ENCODE measurements at places on chromosomes 6 and 20. TPM values are rescaled to one million over a fixed set of nuclear protein-coding genes. Genes with fewer than 3 reads are reported as not detected.

GRCh38 chr6:168834801-168835200 lies 393.8 kb downstream of the SMOC2 start:
- DNase-seq: no peak

DNA sequence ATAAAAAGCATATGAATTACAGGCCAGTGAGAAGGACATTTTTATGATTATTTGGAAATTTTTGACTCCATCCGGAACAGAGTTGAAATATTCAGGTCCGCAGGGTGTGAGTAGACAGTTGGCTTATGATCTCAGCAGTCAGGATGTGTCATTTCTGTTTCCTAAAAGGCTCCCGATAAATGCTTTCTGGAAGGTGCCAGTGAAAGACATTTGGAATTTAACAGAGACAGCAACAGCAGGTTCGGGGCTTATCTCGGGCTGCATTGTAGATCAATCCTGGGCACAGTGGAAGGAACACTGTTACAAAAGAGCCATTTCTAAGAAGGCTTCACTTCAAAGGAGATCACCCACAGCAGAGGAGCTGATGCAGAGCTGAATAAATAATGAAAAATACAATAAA lies 934.4 kb downstream of the KIF16B start:
- DNase-seq: no peak

The HFE gene
- 7.4 TPM for total RNA-seq

DNA sequence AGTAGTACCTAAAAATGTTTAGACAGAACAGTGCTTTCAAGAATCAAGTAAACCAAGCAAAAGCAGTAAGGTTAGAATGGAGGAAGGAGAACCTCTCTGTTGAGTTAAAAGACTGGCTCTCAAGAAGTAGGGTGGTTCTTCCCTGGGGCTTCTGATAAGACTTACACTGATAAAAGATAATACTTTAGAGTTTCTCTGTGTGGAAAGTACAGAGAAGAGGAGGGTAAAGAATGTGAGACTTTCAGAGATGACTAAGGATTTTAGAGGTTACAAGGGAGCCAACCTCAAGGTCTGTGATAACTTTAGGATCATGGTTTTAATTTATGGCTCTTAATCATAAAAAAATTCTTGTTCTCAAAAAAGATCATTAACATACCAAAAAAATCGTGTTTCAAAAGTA lies 30.9 kb upstream of the ALDH8A1 start:
- peak; percentile 9 for DNase-seq

- peak; percentile 25 for DNase-seq
Measured at GRCh38 chr6:56499095-56499494, 143.6 kb downstream of the DST start.

DNA sequence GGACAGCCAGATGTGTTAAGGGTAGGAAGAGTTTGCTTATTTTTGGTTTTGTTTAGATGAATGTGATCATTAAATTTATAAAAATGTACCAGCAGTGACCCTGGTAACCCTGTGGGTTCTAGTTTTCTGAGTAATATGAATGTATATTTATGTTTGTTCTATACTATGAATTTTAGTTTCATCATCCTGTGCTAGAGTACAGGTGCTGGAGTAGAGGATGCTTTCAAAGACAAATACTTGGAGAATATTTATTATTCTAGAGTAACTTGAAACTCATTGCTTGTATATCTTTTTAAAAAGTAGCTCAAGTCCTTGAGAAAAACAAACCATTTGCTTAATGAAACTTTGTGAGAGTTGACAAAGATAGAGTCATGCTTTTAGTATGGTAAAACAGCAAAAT lies 7.8 kb downstream of the LRRC1 start:
- DNase-seq: no peak

DNA sequence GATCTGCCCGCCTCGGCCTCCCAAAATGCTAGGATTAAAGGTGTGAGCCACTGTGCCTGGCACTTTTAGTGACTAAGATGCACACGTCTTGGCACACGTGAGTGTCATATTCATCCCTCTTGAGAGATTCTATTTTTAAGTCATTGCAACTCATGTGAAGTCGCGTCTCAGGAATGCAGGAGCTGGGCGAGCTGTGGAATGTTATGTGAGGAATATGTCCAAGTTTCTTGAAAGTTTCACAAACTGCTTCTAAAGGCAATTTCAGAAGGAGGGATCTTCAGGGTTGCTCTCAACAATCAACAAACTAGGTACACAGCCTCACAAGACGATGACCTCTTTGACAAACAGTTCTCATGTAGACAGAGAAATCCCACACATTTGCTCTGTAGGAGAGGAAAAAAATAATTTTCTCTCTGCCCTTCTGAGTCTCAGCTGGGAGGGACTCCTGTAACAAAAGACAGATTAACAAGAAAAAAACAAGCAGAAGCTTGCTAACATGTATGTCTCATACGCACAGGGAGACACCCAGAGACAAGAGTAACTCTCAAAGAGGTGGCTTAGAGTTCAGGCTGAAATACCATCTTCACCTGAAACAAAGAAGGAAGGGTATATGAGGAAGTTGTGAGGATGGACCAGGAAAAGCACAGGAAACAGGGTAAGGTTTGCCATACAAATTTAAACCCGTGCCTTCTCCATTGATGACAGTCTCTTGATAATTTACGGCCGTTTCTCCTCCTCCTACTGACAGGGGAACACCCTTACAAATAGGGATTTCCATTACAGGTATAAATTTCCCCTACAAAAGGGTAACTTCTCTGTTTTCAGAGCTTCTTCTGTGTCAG lies 45.3 kb upstream of the FAM50B start:
- DNase-seq: peak; percentile 99

The HS3ST5 gene
- total RNA-seq: 0.09 TPM

DNA sequence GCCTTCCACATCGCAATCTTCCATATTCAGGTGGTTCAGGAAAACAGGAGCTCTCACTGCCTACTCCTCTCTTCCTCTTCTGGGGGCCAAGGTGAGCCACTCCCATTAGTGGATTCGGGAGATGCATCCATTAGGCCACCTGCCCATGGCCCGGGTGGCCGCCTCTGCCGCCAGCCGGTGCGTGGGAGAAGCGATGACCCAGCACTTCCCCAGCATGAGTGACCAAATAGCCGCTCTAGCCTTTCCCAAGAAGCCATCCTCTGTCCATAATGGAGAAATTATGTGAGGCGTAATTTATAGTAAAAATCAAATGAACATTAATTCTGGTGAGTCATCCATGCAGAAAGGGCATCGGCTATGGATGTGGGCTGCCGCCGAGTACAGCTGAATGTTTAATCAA lies 39.4 kb downstream of the GNAS-AS1 start:
- DNase-seq: no peak

DNA sequence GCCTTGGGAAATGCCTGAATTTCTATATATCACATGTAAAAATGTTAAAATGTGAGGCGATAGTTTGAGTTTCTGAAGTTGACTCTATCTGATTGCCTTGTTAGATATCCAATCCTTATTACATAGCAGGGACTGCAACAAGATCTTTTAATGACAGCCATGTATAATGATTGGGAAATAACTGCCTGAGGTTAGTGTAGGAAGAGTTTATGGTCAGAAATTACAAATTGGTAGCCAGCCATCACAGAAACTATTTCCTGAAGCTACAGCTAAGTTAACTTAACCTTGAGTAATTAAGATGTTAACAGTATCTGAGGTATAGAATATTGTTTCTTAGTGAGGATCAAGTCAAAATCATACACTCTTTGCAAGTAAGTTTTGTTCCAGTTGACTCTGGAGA lies 41.0 kb downstream of the AKIRIN2 start:
- DNase-seq: peak; percentile 40

- DNase-seq: peak; percentile 58
Measured at GRCh38 chr6:87789198-87789899, 87.3 kb upstream of the AKIRIN2 start.

GRCh38 chr6:113646701-113647100 lies 210.4 kb upstream of the MARCKS start:
- DNase-seq: no peak

- DNase-seq: no peak
Measured at GRCh38 chr20:50282592-50283241, 92.1 kb downstream of the CEBPB start.

The REM1 gene
- total RNA-seq: not detected

- DNase-seq: no peak
Measured at GRCh38 chr20:32988008-32988407, 16.2 kb downstream of the SUN5 start.

GRCh38 chr6:167437888-167438484 lies 113.1 kb downstream of the TTLL2 start:
- no peak for DNase-seq

DNA sequence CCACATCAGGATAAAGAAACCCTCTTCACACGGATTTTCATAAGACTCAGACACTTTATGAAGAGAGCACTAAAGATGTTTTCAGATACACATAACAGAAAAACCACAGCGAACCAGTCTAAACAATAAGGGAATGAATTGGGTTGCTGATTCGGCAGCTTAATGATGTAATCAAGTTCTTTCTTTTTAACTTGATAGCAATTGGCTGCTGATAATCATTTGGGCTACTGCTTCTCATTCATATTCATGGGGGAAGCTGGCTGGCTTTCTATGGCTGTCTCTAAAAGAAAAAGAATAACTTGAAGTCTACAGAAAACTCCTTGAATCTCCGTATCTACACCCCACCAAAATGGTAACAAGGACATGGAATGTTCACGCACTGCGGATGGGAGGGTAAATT lies 20.0 kb upstream of the TMEM181 start:
- no peak for DNase-seq

GRCh38 chr6:80170433-80170832 lies 64.0 kb downstream of the BCKDHB start:
- no peak for DNase-seq

DNA sequence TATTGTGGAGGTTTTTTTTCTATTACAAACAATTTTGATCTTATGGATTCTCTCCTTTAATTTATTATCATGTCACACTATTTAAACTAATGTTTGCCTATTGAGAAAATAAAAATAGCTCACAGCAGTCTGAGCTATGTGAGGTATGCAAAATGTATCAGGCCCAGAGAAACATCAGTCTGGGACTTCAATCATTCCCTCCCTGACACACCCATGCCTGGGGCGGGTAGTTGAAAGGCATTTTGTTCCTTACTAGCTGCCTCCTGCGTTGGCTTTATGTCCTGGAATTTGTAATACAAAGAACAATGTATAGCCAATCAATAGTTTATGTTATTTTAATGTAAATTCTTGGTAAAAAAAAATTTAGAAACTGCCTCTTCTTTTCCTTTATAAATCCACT lies 403.3 kb downstream of the EPM2A start:
- DNase-seq: no peak

- DNase-seq: no peak
Measured at GRCh38 chr6:16555550-16555949, 205.7 kb downstream of the ATXN1 start.

The STK38 gene
- total RNA-seq: 34.3 TPM

DNA sequence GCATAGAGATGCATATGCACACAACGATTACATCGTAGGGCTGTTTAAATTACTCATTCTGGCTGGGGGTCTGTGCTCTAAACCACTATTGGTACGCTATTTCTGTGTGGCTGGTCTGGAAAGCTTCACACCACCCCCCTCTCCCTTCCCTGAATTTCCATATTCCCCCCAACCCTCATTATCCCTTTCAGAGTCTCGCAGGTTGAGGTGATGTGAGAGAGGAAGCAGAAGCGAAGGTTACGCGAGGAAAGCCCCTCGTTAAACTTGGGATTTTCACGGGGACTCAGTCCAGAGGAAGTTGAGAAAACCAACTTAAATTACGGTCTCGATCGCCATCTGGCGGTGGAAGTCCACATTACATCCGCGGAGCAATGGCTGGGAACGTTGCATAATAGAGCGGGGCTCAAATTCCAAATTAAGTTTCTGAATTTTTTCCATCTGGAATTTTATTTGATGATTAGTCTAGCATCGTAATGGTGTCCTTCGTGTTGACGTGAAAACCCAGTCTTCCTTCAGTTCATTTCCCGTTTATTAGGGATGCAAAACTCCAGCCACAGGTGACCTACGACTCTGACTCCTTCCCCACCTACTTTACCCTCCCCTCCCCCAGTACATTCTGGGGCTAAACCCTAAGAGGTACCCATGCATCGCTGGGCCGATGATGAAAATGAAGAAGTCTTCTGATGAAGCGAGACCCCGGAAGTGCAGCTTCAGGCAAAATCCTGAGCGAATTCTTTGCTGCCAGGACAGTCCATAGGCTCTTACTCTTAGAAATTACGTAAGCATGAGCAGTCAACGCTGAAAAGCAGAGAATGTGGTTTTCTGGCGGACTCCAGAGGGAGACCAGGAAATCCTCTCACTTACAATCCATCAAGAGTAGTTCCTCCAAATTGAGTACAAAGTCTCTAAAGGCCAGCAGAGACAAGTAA lies 19.7 kb downstream of the HLA-DOB start:
- DNase-seq: peak; percentile 77

DNA sequence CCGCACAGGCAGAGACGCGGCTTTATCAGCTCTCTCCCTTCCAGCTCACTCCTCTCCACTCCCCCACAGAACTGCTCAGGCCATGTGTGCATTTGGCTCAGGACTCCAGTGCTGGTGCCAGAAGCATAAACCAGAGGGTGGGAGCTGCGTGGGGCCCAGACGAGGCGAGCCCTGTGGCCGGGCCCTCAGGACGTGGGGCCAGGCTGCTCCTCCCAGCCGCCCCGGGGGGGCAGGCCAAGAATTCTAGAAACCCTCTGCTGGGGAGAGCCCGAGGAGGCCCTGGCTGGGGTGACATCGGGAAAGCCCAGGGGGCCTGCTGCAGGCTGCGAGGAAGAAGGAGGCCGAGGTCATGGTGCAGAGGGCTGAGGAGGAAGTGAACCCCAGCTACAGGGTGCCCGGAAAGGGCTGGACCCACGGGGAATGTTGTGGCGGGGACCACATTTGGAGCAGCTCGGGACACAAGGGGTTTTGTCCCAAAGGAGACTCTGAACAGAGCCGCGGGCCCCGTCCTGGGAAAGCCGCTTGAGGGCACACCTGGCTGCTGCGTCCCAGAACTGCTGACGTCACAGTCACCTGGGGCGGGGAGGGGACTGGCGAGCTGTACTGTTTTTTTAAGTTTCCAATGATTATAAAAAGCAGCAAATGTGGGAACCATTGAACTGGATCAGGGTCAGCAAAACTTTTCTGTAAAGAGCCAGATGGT lies 107.1 kb downstream of the BANF2 start:
- DNase-seq: peak; percentile 93

The SIM1 gene
- under 0.01 TPM for total RNA-seq

DNA sequence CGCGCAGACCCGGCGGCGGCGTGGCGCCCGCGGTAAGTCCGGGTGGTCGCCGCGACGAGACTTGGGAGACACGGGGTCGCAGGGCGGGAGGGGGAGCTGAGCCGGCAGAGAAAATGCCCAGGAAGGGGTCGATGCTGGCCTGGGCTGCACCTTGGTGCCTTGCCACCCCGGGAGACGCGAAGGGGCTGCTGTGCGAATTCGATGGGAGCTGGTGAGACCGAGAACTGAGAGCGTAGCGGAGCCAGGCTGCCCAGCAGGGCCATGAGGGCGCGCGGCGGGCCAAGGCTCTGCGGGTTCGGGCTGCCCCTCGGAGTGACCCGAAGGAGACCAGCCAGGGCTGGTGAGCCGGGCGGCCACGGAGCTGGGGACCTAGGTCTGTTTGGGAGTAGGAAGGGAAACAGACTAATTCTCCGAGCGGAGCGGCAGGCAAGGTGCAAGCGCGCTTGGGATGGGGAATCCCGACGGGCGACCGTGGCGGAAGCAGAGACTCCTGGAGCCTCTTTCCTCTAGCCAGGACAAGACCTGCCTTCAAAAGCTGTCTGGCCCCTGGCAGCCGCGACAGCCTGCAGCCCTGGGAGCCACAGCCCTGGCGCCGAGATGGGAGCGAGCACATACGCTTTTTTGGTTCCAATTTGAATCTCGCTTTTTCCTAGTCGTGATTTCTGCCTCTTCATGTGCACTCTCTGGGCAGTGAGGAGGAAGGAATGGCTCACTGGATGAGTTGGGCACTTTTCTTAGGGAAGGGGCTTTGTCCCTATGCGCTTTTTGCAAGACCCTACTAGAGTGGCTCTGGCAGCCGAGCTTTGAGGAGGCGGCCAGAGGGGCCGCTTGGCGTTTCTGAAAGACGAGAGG lies 691 bp downstream of the SYNDIG1 start:
- DNase-seq: peak; percentile 18

The FERMT1 gene
- 8.8 TPM for total RNA-seq
